ENCODE measurements at places on chromosomes 2 and 18.
A peak's percentile ranks its signal among the peaks of the same experiment; 100 is the strongest.

- peak; percentile 71 for DNase-seq
These were observed 32.9 kb downstream of the HS1BP3 start for GRCh38 chr2:20617892-20618467.

DNA sequence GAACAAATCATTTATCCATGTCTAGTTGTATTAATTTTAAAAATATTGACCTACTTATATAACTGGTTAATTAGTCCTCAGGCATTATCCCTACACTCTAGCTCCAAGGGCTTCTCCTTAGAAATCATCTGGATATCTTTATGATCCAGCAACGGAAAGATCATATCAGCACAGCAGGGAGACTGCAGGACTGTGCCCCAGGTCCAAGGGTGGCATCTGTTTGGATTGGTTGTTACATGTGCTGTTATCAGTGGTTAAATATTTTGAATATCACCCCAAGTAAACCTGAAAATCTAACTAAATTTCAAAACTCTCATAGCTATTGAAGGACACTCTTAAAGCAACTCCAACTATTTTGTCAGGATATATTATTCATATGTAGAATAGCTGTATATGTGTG, 556.2 kb upstream of the ZEB2 start:
- DNase-seq = no peak

GRCh38 chr2:27306573-27307286, 1.5 kb downstream of the UCN start:
- DNase-seq = no peak

- DNase-seq = no peak
These were observed 83.5 kb upstream of the SERPINE2 start for GRCh38 chr2:224122542-224122941.

DNA sequence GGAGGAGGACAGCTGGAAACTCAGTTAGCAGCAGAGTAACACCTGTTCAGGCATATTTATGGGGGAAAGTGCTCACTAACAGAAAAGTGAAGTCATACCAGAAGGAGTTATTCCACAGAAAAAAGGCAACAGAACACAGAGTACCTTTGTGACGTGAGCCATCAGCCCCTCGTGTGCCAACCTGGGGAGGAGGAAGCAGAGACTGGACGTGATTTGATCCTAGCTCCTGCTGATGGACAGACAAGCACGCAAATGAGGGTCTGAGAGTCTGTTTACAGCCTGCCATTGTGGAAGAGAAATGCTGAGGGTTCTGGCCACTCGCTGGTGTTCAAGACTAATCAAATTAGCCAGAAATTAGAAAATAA, 120.7 kb downstream of the ZNF521 start:
- no peak for DNase-seq

- no peak for DNase-seq
These were observed 950.3 kb downstream of the TSN start for GRCh38 chr2:122705746-122706145.

DNA sequence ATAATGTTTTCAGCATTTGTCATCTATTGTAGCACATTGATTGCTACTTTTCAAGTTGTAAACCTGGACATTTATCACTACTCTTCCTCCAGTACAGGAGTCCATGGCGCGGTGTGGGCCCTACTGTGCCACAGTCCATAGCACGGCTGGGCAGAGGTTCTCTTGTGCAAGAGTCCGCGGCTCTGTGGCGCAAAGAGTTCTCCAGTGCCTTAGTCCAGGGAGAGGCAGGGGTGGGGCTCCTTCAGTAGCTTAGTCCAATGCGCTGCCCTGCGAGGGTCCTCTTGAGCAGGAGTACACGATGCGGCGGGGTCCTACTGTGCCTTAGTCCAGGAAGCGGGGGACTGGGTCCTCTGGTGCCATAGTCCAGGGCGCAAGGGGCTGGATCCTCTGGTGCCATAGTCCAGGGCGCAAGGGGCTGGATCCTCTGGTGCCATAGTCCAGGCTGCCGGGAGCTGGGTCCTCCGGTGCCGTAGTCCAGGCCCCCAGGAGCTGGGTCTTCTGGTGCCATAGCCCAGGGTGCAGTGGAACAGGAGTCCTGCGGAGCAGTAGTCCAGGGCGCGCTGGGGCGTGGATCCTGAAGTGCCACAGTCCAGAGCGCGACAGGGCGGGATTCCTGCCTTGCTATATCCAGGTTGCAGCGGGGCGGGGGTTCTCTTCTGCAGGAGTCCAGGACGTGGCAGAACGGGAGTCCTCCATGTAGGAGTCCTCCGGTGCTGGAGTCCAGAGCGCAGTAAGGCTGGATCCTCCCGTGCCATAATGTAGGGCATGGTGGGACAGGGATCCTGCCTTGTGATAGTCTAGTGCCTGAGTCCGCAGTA, 129.3 kb downstream of the CCDC74A start:
- no peak for DNase-seq

DNA sequence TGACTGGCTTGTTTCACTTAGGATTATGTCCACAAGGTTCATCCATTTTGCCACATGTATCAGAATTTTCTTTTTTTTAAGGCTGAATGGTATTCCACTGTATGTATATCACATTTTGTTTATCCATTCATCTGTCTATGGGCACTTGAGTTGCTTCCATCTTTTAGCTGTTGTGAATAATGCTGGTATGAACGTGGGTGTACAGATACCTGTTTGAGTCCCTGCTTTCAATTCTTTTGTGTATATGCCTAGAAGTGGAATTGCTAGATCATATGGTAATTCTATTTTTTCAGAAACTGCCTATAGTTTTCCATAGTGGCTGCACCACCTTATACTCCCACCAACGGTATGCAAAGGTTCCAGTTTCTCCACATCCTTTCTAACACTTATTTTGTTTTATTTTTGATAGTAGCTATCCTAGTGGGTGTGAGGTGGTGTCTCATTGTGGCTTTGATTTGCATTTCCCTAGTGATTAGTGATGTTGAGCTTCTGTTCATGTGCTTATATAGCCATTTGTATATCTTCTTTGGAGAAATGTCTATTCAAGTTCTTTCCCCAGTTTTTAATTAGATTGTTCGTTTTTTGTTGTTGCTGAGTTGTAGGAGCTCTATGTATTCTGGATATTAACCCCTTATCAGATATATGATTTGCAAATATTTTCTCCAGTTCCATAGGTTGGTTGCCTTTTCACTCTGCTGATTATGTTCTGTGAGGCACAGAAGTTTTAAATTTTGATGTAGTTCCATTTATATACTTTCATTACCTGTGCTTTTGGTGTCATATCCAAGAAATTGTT, 40.7 kb downstream of the TTC39C start:
- DNase-seq = no peak

GRCh38 chr2:21759819-21760218, 636.1 kb downstream of the TDRD15 start:
- no peak for DNase-seq

- no peak for DNase-seq
These were observed 49.5 kb downstream of the CYP27C1 start for GRCh38 chr2:127170452-127171197.

DNA sequence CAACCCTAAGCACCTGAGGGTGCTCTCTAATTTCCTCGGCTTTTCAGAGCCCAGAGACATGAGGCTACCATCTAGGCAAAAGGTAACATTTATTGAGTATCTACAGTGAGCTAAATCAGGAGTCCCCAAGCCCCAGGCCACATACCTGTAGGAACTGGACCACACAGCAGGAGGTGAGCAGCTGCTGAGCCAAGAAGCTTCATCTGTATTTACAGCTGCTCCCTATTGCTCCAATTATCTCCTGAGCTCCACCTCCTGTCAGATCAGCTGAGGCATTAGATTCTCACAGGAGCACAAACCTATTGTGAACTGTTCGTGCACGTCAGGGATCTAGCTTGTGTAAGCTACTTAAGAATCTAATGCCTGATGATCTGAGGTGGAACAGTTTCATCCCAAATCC, 70.2 kb downstream of the RND3 start:
- no peak for DNase-seq

DNA sequence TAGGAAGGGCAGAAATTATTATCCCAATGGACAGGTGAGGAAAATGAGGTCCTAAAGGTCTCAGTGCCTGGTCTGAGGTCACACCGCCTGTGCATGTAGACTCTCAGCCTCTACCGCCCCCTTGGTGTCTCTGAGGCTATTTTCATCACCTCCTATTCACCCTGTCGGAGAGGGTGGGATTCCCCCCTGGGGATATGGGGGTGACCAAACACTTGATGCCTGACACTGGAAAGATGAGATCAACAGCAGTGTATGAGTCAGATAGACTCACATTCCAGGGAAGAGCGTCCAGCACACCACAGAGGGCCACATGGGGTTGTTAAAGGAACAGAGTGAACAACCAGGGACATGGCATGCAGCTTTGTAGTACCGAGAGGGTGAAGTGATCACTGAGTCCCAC, 199.7 kb downstream of the SMAD2 start:
- DNase-seq = no peak

DNA sequence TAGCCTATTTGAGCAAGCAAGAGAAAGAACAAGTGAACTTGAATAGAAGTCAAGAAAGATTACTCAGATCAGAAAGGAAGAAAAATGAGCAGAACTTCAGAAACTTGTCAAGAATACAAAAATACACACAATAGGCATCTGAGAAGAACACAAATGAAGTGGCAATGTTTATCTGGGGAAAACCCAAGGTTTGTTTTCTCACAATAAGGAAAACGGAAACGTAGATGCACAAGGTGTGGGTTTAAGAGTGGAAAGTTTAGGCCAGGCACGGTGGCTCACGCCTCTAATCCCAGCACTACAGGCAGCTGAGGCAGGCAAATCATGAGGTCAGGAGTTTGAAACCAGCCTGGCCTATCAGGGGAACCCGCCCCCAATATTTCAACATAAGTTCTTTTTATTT, 159.5 kb upstream of the GYPC start:
- no peak for DNase-seq

GRCh38 chr2:181991171-181991885, 5.7 kb downstream of the PPP1R1C start:
- DNase-seq = no peak

GRCh38 chr2:174486563-174487107, at the start of gene GPR155:
Gene GPR155 (minus strand): TSS chr2:174487029. CDS start chr2:174481956, 5,073 bp downstream.
- DNase-seq = peak; percentile 59

DNA sequence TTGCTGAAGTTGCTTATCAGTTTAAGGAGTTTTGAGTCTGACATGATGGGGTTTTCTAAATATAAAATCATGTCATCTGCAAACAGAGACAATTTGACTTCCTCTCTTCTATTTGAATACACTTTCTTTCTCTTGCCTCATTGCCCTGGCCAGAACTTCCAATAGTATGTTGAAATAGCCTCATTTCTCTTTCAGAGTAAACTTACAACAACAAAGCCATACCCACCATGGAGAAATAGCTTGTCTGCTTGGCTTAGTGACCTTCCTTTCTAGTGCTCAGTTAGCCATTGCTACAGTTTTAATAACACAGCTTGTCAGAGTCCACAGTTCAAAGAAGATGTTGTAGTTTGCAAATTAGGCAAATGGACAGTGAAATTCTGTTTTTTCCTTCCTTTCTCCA, 228.0 kb downstream of the ETAA1 start:
- no peak for DNase-seq
